Heart right ventricle (tissue), 16 donors: ENCODE measurements at places on chromosomes 6 and 20. TPM values are rescaled to one million over a fixed set of nuclear protein-coding genes. Genes with fewer than 3 reads are reported as not detected.

Gene CENPW
- 1.2 TPM for polyA plus RNA-seq

Gene PROCR
- polyA plus RNA-seq, result 20.5 TPM

Gene TGM2
- 146 TPM for polyA plus RNA-seq

Gene SPINT4
- polyA plus RNA-seq, result not detected

Gene RIPPLY2
- not detected for polyA plus RNA-seq

Gene OTOR
- polyA plus RNA-seq, result not detected

Gene ENPP5
- 1.8 TPM for polyA plus RNA-seq

Gene TEAD3
- polyA plus RNA-seq, result 28.3 TPM

Gene ARFGEF3
- polyA plus RNA-seq, result 0.73 TPM

Gene HLA-DMB
- 5.5 TPM for polyA plus RNA-seq

Gene TAGAP
- 0.37 TPM for polyA plus RNA-seq

Gene LPIN3
- polyA plus RNA-seq, result 11.1 TPM

Gene HSPA12B
- polyA plus RNA-seq, result 19.7 TPM

Gene LGSN
- polyA plus RNA-seq, result not detected

Gene CSNK2B
- polyA plus RNA-seq, result 199 TPM

Gene RAD21L1
- not detected for polyA plus RNA-seq

Gene FGD2
- polyA plus RNA-seq, result 6.7 TPM

Gene XKR7
- not detected for polyA plus RNA-seq

Gene NOTCH4
- 33.0 TPM for polyA plus RNA-seq

Gene LRRN4
- polyA plus RNA-seq, result not detected

Gene STX16
- 17.1 TPM for polyA plus RNA-seq

Gene HEY2
- 14.1 TPM for polyA plus RNA-seq

Gene IMPG1
- not detected for polyA plus RNA-seq

Gene PHACTR1
- polyA plus RNA-seq, result 6.3 TPM

Gene PGM3
- polyA plus RNA-seq, result 5.3 TPM

Gene PRICKLE4
- 6.1 TPM for polyA plus RNA-seq
